Activated T-helper 17 cell treated with anti-CD3 and anti-CD28 coated beads, Interleukin-2, amount 50 U/mL, for 72 hours (primary cell): ENCODE measurements at places on chromosomes 6 and 20. TPM values are rescaled to one million over a fixed set of nuclear protein-coding genes. Genes with fewer than 3 reads are reported as not detected.

JARID2 gene
- total RNA-seq = 20.7 TPM

NXT1 gene
- total RNA-seq = 25.0 TPM

SAMD3 gene
- total RNA-seq = 1.5 TPM

TMEM14A gene
- total RNA-seq = 20.3 TPM

ZNF391 gene
- 2.0 TPM for total RNA-seq

LST1 gene
- 8.1 TPM for total RNA-seq

CST1 gene
- total RNA-seq = not detected

- ATAC-seq = no peak
Observed at GRCh38 chr20:33162313-33162712, 5.6 kb upstream of the BPIFA2 start.

- ATAC-seq = peak; percentile 81
Observed at GRCh38 chr6:25389471-25389870, 110.3 kb downstream of the CARMIL1 start.

GRCh38 chr20:9103955-9104354 lies 35.1 kb downstream of the PLCB4 start:
- ATAC-seq = no peak

DNA sequence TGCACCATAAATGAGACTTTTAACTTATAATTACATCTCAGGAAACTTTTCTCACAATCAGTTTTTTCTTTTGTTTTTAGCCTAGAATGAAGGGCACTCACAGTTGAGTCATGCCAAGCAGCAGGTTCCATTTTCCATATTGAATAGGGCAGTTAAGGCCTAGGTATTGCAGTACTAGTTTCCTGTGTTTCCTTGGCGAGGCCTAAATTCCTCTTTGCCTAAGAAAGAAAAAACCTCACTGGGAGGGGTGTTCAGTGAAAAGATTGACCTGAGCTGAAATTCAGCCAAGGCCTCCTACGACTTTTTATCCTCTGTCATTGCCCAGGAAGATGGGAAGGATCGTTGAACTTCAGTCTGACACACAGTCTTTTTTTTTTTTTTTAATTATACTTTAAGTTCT lies 85.5 kb downstream of the IMPG1 start:
- ATAC-seq = no peak

GRCh38 chr6:157346373-157346772 lies 23.1 kb upstream of the TMEM242 start:
- no peak for ATAC-seq

DNA sequence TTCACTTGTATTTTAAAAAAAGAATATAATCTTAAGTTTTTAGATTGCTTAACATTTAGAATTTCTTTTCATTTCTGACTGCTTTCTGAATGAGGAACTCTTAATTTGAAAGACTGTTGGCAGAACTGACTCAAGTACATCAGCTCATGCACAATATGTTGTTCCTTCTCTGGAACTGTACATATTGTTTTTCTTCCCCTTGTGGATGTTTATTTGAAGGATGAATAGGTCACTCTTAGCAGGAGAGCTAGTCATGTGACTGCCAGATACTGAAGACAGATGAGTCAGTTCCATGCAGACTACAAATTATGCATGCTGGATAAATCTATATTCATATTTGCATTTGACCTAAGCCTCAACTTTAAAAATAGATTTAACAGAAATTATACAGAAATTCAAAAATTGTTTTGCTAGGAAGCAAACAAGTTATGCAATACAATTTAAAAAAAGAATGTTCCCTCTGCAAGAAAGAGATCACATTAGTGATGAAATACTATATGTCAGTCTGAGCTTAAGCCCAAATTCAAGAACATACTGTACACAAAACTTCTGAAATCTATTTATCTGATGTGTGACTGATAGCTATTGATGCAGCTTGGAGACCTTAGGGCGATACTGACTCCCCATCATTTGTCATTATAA lies 1274.9 kb upstream of the GJE1 start:
- ATAC-seq = peak; percentile 32

GRCh38 chr6:150492507-150492906 lies 107.2 kb upstream of the PLEKHG1 start:
- no peak for ATAC-seq

GRCh38 chr6:116386581-116387299 lies 16.0 kb downstream of the DSE start:
- peak; percentile 73 for ATAC-seq

DNA sequence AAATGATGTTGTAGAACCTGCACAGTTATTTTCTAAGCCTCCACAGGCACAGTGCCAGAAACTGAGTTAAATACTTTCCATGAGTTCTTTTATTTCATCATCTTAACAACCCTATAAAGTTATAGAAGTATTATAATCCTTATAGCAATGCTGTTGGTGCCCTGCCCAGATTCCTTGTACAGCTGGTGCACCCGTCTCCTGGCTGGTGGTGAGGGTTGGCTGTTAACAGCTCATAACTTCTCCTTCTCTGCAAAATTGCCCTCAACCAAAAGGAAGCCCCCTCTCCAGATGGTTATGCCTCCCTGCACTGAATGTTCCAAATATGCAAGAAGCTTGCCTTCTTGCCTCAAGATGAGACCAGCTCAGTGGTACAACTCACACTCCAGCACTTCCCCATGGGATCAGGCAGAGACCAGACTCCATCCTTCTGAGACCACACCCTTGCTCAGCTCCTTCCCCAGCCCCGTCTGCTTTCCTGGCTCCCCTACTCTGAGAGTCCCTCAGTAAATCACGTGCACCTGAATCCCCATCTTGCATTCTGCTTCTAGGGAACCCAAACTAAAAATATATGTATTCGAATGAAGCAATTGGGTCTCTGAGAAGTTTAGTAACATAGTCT lies 304.4 kb upstream of the PLCB4 start:
- ATAC-seq = no peak

DNA sequence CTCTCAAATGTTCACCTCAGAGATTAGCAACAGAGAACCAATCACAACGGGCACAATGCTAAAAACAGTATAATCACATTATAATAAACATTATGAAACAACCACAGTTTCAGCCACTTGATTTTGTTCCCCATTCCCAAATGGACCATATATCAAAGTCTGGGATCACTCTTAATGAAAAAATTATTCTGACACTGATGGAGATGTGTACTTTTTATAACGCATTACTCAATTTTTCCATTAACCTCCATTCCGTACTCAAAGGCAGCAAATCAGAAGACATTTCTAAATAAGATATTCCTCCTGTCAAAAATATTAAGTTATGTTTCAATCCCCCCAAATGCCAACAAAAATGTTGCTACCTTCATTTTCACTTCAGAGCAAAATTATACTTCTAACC lies 2.8 kb downstream of the CPNE1 start:
- no peak for ATAC-seq
